ENCODE measurements at places on chromosomes 13 and 19. TPM values are rescaled to one million over a fixed set of nuclear protein-coding genes. Genes with fewer than 3 reads are reported as not detected.
A peak's percentile ranks its signal among the peaks of the same experiment; 100 is the strongest.

- peak; percentile 40 for DNase-seq
Observed at GRCh38 chr19:15934332-15935078, at the start of gene CYP4F11. Gene CYP4F11 (minus strand): TSS chr19:15934529. CDS start chr19:15934408, 121 bp downstream.

DNA sequence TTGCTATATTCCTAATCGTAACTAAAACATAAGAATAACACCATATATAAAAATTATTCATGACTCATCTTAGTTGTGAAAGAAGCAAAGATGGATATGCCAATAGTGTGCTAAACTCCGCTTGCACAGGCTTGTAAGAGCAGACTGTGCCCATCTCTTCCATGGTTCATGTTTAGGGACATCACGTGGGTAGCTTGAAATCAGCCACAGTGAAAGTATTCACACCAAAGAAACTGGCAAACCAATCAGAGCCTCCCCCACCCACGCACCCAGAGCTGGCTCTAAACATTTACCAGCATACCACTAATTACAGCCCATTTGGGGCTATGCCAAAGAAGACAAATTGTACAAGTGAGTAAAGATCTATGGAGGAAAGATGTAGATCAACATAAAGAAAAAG lies 147.5 kb downstream of the DIAPH3 start:
- peak; percentile 56 for DNase-seq

DNA sequence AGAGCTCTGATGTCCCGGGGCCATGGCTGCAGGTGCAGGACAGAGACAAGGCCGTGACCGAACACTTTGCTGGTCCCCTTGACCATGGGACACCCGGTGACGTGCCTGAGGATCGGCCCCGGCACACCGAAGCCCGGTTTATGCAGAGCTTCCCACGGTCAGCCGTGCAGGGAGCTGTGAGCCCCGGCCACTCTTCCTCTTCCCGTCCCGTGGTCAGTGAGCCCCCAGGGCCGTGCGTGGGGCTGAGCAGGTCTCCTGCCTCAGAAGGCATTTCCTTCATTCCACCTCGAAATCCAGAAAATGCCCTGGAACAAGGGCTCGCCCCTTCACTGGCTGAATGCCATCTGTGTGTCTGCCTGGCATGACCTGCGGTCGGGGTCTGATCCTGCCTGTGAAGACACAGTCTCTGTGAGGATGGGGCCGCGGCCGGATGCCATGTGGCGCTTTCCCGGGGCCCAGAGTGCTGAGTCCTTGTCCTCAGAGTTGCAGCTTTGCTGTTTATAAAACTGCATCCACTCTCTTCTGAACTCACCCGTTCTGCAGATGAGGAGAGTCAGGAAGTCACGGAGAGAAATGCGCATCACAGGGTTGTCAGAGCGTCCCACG lies 16.9 kb downstream of the MCF2L start:
- no peak for DNase-seq

GRCh38 chr13:59441596-59442280 lies 722.0 kb downstream of the DIAPH3 start:
- no peak for DNase-seq

DNA sequence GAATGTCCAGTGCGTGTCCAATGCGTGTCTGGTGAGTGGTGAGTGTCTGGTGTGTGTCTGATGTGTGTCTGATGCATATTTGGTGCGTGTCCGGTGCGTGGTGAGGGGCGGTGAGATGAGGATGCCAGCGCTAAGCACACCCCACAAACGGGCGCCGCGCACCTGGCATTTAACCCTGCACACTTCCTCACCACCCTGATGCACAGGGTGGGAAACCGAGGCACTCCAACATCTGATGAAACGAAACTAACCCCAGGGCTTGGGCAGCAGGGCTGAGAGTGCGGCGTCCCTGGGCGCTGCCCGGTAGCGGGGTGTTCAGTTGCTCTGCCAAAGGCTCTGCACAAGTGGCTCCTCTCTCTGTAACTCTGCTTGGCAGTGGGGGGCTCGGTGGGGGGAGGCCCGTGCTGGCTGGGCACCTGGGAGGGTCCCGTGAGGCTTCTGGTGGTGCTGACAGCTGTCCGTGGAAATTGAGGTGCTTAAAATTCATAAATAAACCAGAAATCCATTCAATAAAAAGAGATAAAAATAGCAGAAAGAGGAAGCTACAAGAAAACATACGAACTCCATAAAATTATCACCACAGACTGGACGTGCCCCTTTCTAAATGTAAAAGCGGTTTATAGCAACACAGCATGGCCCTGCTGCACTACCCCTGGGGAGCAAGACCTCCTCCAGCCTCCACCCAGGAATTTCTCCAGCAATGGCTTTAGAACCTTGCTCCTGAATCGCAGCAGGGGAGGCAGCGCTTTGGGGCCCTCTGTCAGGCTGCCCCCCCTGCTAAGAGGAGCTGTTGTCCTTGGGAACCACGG lies 76.0 kb downstream of the RASA3 start:
- no peak for DNase-seq

The MCOLN1 gene
- polyA plus RNA-seq, result 12.9 TPM

All from foreskin keratinocyte (primary cell).